ENCODE measurements at places on chromosomes 4 and X.
A peak's percentile ranks its signal among the peaks of the same experiment; 100 is the strongest.

GRCh38 chr4:78031417-78031950 is 25.6 kb upstream of the FRAS1 start:
- no peak for DNase-seq

DNA sequence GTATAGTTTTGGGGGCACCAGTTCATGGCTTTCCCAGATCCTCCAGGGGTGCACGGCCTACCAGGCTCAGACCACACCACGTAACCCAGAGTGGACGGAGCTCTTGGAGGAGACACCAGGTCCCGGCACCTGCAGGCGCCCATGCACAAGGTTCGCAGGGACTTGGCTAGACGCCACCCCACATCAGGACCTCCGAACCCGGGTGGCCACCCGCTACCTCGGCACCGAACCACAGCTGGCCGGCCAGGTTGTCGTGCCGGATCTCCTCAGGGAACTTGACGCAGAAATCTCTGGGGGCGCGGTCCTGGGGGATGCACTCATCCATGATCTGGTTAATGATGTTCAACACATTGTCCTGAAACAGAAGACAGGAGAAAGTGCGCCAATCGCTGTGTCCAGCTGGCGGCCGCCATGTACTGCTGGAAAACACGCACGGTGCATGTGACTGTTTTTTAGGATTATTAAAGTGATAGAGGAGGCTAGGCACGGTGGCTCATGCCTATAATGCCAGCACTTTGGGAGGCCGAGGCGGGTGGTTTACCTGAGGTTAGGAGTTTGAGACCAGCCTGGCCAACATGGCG is 77.1 kb downstream of the ZFYVE28 start:
- no peak for DNase-seq

- DNase-seq = no peak
These were observed 164.7 kb downstream of the SOWAHB start for GRCh38 chr4:76733068-76733771.

- no peak for DNase-seq
These were observed 21.0 kb downstream of the TNIP3 start for GRCh38 chr4:121143131-121143530.

GRCh38 chrX:153477901-153478300 is 7.5 kb upstream of the HAUS7 start:
- no peak for DNase-seq

DNA sequence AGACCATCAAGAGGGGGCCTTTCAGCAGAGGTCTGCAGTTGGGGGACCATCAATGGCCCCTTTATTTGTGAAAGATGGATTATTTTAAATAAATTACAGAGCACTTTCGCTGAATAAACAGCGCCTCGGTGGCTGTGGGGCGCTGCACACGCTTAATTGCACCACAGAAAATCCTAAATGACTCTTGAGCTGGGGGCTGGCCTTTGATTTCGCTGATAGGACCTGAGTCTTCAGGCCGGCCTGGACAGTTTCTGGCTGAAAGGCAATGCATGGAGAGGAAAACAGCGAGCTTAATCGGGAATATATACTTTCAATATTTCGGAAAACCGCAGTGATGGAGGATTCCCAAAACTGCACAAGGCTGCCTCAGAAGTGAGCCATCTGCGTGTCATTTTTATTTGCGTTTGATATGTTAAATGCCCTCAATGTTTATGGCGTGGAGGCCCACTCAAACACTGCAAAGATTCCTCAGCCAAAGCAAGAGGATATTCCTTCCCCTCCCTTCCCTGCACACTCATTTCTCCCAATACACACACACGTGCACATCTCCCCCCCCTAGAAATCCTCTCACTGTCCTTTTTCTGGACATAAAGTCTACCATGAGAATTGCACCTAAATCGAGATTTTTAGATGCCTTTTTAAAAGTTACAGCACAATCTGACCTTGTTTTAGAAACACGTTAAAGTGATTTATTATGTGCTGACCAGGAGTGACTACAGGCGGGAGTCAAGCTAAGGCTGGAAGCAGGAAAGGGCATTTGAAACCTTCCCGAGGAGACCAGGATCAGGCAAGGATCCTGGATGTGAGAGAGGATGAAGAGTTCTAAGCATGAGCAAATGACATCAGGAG is 340.7 kb downstream of the RAB28 start:
- DNase-seq = no peak

- DNase-seq = no peak
These were observed 16.0 kb downstream of the PPP2R2C start for GRCh38 chr4:6456450-6456849.

DNA sequence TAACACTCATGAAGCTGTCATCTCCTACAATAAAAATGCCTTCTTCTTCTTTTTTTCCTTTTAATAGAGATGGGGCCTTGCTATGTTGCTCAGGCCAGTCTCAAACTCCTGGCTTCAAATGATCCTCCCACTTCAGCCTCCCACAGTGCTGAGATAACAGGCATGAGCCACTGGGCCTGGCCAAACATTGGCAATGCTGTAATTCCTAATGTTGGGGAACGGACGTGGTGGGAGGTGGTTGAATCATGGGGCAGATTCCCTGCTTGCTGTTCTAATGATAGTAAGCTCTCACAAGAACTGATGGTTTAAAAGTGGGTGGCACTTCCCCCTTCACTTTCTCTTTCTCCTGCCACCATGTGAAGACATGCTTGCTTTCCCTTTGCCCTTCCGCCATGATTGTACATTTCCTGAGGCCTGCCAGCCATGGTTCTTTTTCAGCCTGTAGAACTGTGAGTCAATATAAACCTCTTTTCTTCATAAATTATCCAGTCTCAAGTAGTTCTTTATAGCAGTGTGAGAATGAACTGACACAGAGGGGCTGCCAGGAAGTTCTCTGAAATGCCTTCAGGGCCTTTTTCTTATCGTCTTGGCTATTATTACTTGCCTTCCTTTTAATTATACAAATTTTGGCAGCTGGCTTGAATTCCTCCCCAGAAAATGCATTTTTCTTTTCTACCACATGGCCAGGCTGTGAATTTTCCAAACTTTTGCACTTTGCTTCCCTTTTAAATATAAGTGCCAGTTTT is 93.0 kb downstream of the CENPC start:
- no peak for DNase-seq

DNA sequence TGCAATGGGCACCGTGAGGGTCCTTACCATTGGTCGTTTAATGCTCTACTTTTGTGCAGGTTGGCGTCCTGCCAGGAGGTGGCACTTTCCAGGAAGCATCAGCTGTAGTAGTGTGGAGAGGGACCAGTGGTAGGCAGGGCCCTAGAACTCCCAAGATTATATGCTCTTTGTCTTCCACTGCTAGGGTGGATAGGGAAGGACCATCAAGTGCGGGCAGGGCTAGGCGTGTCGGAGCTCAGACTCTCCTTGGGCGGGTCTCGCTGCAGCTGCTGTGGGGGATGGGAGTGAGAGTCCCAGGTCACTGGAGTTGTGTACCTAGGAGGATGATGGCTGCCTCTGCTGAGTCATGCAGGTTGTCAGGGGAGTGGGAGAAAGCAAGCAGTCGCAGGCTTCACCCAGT is 134.7 kb downstream of the KLF8 start:
- no peak for DNase-seq

GRCh38 chrX:13092455-13092941 is 48.1 kb upstream of the FAM9C start:
- peak; percentile 42 for DNase-seq

- DNase-seq = no peak
These were observed 487.6 kb upstream of the BOD1L1 start for GRCh38 chr4:14115106-14115505.

DNA sequence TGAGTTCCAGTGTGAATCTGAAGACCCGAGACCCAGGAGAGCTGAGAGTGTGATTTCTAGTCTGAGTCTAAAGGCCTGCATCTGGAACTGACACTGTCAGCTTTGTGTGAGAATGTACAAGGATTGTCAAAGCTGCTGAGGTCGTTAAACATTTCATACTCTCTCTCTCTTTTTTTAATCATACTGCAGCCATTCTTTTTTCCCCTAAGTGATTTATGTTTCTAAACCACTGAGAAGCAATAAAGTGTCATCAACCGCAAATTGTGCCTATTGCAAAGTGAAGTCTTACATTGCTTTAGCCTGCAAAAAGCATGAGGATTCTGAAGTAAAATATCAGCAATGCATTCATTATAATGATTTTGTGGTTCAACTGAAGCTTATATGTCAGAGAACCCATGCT is 106.0 kb downstream of the ASMT start:
- no peak for DNase-seq

GRCh38 chrX:107728371-107729099 is 47.1 kb downstream of the TSC22D3 start:
- no peak for DNase-seq

GRCh38 chrX:37607243-37607642 is 35.8 kb downstream of the LANCL3 start:
- no peak for DNase-seq

- no peak for DNase-seq
These were observed 2.1 kb downstream of the PNMA6F start for GRCh38 chrX:153319295-153320046.
